ENCODE measurements at places on chromosomes 7 and 10.

DNA sequence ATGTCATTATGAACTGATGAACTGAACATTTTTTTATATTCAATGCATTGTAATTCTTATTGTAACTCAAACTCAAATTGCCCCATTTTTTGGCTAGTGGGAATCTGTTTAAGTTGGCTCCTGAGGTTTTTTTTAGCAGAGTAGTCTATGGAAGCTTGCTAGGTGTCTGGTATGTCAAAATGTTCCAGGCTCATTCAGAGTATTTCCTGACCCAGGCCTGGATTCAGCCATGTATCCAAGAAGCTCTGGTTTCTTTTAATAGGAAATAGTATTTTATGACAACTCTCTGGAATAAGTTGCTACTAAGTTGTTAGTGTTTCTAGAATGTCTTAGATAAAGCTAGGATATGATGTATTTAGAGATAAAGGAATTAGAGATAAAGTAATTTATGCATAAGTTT, 288.0 kb downstream of the ARL4A start:
- no peak for DNase-seq

- no peak for DNase-seq
Measured at GRCh38 chr7:13386741-13387140, 602.7 kb downstream of the ETV1 start.

DNA sequence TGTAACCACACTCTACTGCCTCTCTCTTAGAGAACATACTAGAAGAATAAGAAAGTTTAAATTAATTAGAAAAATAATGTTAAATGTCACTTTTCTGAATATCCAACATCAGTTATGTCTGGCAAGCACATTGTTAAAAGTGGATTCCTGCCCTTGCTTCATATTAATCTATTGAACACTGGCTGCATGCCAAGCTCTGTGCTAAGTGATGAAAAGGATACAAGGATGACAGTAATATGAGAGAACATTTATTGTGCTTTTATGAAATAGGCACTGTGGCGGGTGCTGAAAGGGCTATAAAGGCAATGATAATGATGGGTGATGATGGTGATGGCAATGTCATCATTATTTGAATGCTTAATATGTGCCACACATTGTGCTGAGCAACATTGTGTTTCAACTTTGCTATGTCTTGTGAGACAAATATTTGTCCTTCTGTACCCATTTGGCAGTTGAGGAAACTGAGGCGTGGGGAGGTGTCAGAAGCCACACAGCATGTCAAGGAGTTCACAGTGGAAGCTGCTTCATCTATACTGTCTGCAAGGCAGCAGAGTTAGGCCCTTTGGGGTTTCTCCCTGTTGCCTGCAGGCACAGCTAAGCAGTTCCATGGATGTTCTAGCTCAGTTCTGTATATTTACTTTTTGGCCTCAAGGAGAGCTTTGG, 64.2 kb upstream of the RAPGEF5 start:
- DNase-seq, result no peak

DNA sequence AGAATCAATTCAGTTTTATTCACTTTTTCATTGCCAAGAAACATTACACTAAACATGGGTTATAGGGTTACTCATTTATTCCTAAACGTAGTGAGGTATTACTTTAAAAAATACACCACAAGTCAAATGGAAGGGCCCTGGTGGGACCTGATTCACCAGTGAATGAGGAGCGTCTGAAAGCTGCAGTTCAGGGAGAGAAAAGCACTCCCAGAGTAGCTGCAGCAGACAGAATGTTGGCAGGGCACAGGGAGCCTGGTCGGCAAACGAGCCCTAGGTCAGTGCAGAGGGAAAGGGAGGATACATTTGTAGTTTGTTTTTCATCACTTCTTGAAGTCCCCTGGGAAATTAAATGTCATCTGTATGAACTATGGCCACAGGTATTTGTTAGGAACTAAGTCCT, 361.7 kb upstream of the ETV1 start:
- DNase-seq, result no peak

GRCh38 chr7:84271543-84271942, 77.0 kb upstream of the SEMA3A start:
- DNase-seq, result no peak
